ENCODE measurements at places on chromosomes 6 and 20.
A peak's percentile ranks its signal among the peaks of the same experiment; 100 is the strongest.

GRCh38 chr6:91654793-91655192 lies 1067.9 kb upstream of the MAP3K7 start:
- DNase-seq: no peak

DNA sequence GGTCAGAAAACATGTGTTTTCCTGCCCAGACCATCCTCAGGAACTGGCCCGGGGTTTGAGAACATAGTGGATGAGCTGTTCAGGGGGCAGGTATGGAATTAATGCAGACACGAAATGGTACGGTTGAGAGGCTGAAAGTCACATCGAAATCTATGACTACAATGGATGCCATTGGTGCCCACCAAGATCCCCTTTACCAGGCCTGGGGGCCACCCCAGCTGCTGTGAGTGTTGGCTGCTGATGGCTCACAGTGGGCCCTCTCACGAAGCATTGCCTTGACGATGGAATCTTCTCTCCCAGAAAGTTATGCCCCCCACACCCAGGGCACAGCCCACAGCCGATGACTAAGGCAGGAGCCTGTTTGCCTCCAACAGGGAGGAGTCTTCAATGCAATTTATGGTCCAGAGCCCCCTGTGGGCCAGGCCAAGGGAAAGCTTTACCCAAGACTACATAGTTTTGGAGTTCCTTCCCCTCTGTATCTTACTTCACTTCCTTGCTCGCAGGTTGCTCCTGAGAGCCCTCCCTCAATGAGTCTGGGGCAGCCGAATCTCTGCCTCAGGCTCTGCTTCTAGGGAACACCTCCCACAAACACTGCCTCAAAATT lies 92.6 kb downstream of the BFSP1 start:
- DNase-seq: no peak

DNA sequence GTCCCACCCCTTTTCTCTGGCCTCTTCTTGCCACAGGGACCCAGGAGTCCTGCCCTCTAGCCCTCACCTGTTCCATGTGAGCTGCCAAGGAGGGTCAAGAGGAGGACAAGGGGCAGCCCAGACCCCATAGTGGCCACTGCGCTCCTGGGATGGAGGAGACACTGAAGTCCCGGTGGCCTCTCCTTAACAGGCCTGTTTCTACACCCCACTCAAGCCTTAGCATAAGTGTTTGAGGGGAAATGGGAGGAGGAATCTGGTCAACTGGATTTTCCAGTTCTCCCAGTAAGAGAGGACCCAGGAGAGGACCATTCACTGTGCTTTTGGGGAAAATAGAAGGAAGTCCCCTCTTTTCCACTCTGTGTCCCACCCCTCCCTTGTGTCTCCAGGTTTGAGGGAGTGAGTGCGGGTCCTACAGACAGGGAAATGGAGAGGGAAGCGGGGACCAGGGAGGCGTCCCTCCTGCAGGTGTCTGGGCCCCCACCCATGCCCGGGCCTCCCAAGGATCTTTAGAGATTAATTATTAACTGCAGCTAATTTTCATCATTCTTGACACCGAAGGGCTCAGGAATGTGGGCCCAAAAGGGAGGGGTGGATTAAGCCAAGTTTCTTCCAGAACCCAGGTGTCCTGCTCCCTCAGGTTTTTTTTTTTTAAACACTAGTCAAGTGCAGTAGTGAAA lies at the start of gene SFTA2:
SFTA2 (minus strand) TSS at position 202 of the 677 bp plus-strand sequence; CDS start at position 128, 74 bp downstream.
- DNase-seq: no peak

DNA sequence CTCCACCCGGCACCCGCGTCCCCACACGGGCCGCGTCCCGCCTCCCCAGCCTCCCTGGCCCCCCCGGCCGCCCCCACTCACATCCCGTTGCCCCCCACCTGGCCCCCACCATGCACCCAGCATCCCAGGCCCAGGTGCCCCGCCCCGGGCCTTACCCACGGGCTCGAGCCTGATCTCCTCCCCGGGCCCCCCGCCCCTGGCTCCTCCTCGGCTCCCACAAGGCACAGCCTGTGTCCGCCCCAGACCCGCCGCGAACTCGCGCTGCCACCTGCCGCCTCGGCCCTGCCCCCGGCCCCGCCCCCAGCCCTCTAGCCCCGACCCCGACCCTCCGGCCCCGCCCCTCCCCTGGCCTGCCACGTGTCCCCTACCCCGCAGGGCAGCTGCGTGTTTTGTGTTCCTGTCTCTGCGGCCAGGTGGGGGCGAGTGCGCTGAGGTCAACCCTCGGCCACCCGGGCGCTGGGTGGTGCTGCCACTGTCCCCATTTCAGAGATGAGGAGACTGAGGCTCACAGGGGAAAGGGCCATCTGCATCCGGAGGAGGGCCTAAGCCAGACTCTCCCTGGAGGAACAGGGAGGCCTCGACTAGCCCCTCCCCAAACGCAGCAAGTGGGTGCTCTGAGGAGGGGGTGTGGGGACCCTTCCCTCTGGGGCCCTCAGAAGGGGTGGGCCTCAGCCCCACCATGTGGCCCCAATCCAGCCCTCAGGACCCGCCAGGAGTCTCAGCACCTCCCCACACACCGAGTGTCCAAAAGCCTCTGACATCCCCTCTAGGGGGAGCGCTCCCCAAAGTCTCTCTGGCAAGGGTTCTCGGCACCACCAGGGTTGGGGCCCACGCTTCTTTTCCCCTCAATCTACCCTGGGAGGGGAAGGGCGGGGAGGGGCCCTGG lies 99.8 kb downstream of the TAF4 start:
- no peak for DNase-seq

GRCh38 chr6:127855542-127856159 lies 45.2 kb downstream of the THEMIS start:
- DNase-seq: peak; percentile 20

All from foreskin melanocyte (primary cell).